Erythroblast (primary cell): ENCODE measurements at places on chromosomes 4 and X.

GRCh38 chrX:72468607-72469006 is 104.0 kb downstream of the HDAC8 start:
- no peak for DNase-seq

- DNase-seq: peak; percentile 85
These were observed at the start of gene ATP11C for GRCh38 chrX:139932901-139933796. Gene ATP11C (minus strand): TSS chrX:139933053. CDS start chrX:139932042, 1,011 bp downstream.

- no peak for DNase-seq
These were observed 32.1 kb downstream of the TAPT1 start for GRCh38 chr4:16194214-16194613.

GRCh38 chrX:828411-828959 is 197.9 kb downstream of the SHOX start:
- no peak for DNase-seq

- DNase-seq: peak; percentile 48
These were observed 811 bp downstream of the FLNA start for GRCh38 chrX:154373340-154374306.

- no peak for DNase-seq
These were observed 18.6 kb downstream of the TLR7 start for GRCh38 chrX:12885508-12885907.

DNA sequence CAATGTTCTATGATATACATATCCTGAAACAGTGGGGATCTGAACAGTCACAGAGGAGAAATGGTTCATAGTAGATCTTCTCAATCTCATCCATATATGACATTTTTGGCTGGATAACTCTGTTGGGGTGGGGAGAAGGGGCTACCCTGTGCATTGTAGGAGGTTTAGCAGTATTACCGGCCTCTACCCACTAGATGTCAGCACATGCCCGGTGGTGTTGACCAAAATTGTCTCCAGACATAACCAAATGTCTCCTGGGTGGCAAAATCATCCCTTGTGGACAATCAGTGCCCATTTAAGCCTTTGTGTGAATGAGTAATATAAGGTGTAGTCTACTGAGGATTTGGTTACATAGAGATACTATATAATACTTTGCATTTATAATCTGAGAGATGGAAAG is 89.9 kb downstream of the PLS3 start:
- peak; percentile 4 for DNase-seq

DNA sequence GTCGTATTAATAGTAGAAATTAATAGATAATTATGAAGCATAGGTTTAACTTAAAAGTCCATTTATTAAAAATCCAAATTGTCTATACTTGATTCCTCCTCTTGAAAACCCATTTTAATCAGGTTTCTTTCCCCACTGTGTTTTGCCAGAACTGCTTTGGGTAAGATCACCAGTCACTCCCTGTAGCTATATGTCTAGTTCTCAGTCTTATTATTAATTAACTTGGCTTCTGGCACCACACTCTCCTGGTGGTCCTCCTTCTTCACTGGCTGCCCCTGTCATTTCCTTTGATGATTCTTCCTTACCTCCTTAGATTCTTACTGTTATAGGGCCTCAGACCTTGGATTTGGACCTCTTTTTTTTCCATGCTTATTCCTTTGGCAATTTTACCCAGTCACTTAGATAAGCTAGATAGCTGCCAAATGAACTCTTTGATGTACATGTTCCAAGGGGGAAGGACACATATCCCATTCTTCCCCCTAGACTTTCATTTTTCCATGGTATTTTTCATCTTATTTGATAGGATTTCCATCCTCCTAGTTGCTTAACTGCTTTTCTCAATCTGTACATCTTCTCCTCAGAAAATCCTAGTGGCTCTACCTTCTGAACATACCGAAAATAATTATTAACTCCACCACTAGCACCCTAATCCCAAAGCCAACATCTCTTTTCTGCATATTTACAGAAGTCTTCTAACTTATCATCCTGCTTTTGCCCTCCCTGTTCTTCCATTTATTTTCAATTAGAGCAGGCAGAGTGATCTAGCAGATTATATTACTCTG is 24.5 kb downstream of the GIMD1 start:
- DNase-seq: no peak

- DNase-seq: peak; percentile 6
These were observed 335.2 kb downstream of the ADAM29 start for GRCh38 chr4:175253184-175253902.

GRCh38 chr4:162162672-162163071 is 1.1 kb downstream of the FSTL5 start:
- DNase-seq: no peak

DNA sequence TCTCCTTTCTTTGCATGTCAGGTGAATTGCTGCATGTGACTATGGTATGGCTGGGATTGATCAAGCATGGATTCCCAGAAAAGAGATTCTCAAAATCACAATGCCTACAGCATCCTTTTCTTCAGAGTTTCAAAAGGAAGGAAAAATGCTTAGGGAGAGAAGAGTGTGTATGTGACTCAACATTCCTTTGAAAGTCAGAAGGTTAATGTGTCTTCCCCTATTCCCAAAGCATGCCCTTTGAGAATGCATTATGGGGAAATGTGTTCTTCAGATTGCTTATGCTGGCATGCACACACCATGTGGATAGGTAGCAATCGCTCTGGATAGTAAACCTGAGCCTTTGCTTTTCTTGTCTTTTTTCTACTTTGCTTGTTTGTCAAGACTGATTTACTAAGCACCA is 78.5 kb downstream of the ELOVL6 start:
- no peak for DNase-seq

GRCh38 chr4:5399790-5400421 is 308.5 kb downstream of the EVC2 start:
- DNase-seq: peak; percentile 28

DNA sequence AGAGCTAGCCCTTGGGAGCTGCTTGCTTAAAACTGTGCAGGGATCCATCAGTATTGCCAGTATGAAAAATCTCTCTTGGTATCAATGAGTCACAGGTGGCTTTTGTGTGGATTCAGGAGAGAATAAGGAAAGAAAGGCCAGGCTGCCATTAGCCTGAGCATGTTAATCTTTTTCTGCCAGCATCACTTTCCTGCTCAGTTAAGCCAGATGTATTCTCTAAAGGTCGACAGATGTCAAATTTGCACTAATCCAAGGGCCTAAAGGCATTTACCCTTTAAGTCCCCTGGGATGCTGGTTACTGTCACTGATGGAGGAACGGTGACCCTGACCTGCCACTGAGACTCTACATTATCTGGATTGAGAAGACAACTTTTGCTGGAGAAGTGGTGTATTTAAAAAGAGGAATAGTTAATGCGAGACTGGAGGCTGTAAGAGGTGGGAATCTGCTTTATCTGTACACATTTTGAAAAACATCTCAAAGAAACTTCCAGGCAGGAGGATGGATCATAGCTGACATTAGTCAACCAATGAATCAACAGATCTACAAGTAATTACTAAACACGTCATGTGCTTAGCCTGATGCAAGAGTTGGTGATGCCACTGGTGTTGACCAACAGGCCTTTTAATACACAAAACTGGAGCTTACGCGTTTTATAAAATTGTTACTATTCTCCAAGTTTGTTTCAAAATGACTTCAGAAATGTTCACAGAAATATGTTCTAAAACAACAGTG is 241.4 kb upstream of the ANXA3 start:
- DNase-seq: no peak

GRCh38 chrX:45164995-45165394 is 35.7 kb downstream of the DIPK2B start:
- DNase-seq: peak; percentile 62

DNA sequence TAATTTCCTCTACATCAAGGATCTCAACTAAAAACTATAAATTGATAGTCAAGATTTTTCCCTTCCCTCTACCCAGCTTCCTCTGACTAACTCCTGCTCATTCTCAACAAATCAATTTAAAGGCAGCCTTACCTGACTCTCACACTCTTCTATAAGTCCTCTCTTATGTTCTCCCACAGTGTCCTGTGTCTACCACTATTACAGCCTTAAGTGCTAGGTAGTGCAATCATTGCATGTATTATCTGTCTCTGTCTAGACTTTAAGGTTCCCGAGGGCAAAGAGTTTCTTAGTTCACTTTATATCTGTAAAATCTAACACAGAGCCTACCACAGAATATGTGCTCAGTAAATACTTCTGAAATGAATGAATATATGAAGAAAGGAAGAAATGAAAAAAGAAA is 123.7 kb downstream of the BTC start:
- no peak for DNase-seq

- DNase-seq: no peak
These were observed 40.6 kb upstream of the PRDX4 start for GRCh38 chrX:23626651-23627050.

DNA sequence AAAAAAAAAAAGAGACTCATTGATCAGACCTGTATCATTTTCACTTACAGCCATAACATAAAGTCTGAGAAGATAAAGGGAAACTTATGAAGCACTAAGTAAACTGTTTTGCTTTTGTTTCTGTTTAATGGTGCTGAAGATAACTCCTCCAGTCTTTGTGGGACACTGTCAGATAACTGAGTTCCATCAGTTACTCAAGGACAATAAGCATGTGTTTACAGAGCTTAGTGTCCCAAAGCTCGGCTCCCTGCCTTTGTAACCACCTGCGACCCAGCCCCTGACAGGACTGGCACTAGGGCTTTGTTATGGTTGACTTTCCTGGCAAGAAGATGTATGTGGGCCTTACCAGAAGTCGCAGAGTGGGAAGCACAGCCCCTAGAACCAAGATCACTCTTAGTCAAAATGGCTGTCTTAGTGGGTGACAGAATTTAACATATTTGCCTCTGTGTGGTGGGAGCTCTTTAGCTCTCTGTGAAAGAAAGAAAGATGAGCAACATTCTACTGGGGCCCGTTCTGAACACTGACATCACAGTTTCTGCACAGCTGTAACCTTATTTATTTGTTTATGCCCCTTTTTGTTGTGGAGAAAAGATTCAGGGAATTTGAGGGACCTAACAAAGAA is 68.1 kb downstream of the FNIP2 start:
- no peak for DNase-seq

GRCh38 chr4:117549524-117549923 is 464.1 kb upstream of the TRAM1L1 start:
- DNase-seq: no peak

DNA sequence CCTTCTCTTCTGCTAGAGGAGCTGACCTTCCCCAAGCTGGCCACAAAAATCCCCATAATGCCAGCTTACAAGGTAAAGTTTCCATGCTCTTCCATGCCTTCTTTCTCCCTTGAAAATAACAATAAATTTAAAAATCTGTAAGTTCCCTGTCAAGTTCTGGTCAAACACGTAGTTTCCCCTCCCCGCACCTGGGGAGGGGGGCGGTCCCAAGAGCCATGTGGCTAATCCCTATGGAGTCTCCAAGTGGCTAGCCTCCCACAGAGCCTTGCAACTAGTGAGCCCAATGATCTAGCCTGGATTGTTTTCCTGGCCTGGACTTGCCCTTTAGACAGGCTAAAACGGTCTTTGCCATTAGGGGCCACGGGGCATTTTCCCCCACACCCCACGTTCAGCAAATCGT is 2.1 kb upstream of the NRK start:
- DNase-seq: no peak

DNA sequence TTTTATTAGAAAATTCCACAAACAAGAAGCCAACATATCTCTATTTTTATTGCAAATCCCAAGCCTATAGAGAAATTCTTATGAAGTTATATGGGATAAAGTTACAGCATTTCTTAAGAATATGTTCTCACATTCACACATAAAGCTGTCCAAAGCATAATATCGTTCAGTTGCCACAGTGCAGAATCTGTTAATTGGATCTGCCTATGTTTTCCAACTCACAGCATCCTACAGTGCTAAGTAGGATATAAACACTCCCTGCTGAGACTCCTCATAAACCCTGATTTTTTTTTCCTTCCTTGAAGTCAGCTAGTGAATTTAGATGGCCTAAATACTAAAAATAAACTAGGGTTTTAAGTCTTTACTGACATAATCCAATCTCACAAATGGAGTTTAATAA is 307.9 kb downstream of the PDGFC start:
- no peak for DNase-seq

GRCh38 chr4:76278583-76278982 is 27.1 kb downstream of the FAM47E start:
- no peak for DNase-seq

- DNase-seq: peak; percentile 34
These were observed 445.4 kb downstream of the BCOR start for GRCh38 chrX:39652336-39652735.

DNA sequence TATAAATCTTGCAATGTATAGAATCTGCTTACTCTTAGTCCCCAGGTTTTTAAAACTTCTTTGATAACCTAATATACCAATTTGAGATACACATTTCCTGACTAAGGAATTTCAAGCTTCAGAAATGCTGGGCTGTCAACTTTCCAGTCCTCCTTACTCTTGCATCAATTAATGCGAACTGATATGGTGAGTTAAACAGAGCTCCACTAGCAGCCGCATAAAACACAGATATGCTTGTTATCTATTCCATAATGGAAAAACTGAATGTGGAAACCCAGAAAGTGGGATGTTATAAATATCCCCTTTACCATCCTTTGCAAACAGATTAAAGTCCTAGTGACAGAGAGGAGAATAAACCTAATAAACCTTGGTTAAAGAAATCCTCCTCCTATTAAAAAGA is 1913.7 kb downstream of the STIM2 start:
- no peak for DNase-seq

- no peak for DNase-seq
These were observed 509.1 kb downstream of the PPP4R3C start for GRCh38 chrX:26954029-26954428.

GRCh38 chrX:13076176-13076961 is 31.9 kb upstream of the FAM9C start:
- DNase-seq: no peak

GRCh38 chr4:56259655-56260054 is 127.6 kb downstream of the AASDH start:
- DNase-seq: no peak

DNA sequence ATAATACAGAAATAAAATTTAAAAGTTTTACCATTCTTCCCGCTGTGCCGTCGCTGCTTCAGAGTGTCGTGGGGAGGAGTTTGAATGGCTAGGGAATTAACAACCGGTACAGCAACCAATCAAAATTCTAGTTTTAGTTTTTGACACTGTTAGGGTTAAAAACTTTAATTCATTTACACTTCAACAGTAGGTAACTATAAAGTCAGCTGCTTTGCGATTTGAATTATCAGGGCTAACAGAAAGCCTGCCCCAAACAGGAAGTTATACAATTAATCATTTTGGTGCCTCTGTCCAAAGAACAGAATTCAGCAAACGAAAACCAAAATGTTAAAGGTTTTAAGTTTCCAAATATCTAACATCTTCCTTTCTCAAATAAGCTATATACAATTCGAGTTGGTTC is 2.3 kb downstream of the HNRNPD start:
- peak; percentile 56 for DNase-seq

GRCh38 chrX:848386-848785 is 217.8 kb downstream of the SHOX start:
- DNase-seq: no peak

DNA sequence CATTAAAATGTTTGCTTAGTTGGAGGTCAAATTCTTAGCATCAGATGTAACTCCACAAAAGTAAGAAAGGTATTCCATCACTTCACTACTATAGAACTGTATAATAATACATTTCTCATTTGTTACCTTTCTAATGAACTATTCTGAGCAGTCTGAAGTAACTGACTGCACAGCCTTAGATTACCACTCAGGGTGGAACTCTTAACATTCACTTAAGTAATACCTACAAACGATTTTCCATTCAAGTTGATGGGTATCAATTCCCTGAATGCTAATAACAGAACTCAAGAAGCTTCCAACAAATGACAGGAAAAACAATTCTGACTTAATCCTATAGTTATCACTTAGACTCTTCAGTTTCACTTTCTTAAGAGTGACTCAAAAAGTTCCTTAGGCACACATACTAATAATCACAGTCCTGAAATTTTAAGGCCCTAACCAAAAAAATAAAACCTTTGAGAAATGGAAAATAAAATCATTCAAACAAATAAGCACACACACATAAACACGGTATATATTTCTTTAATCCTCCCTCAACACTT is 20.9 kb downstream of the HNRNPD start:
- no peak for DNase-seq
